ENCODE measurements at places on chromosomes 2 and 18.

GRCh38 chr2:162473-163382, 101.1 kb downstream of the SH3YL1 start:
- DNase-seq = no peak

GRCh38 chr2:175170659-175171304, 2.8 kb upstream of the ATF2 start:
- DNase-seq = no peak

- no peak for DNase-seq
Observed at GRCh38 chr2:236512902-236513435, 56.7 kb upstream of the ACKR3 start.

DNA sequence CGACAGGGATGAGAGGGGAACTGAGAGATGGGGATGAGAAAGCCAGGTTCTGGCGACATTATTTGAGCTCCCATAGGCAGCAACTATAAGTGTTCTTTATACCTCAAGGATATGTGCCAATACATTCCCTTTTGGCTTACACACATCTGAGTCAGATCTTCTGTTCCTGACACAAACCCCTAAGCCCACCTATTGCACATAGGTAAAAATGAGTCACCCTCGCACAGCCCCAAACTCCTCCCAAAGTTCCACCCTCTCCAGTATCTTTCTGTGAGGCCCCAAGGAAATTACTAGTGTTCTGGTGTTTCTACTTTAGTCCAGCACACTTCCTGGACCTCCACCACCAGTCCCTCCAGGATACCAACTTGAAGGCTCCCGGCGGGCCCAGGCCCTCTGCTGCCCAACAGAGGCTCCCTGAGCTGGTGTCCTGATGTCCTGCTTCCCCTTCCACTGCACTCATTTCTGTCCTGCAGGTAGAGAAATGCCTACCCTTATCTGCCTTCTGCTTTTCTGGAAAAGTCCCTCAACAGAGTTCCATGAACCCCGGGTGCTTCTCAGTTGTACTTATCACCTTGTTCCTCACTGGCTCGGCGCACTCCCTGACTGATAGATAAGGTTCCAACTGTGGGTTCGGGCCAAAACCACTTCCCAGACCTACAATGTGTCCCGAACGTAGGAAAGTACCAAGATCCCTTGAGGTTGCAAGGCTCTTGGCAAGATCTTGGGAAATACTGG, 125.5 kb downstream of the EN1 start:
- DNase-seq = no peak

DNA sequence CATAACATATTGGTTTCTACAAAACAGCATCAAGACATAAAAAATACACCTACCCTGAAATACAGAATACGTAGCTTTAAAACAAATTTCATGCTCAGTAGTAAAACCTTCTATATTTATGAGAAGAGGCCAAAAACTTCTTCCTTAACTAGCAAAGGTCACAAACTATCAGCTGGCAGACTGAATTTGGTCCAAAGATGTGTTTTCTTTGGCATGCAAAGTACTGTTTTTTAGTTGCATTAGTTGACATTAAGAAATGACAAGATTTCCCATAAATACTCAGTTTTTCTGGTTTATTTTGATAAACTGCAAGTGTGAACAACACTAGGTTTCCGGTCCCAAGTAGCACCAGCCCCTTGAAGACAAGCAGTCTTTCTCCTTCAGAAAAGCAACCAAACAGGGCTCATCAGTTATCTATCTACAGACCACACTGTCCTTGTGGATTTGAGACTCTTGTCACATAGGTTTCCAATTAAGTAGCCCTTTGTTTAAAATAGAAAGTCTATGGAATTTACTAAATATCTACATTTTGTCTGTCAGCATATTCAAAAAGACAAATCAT, 35.6 kb downstream of the SLC25A12 start:
- DNase-seq = no peak

All from NCI-H2081 treated with DMSO at 0.1 percent for 48 hours (cell line).